Heart left ventricle (tissue), 16 donors: ENCODE measurements at places on chromosomes 5 and 9. TPM values are rescaled to one million over a fixed set of nuclear protein-coding genes. Genes with fewer than 3 reads are reported as not detected.
A peak's percentile ranks its signal among the peaks of the same experiment; 100 is the strongest.

- no peak for DNase-seq
These were observed 266.5 kb upstream of the ITGA1 start for GRCh38 chr5:52521236-52521635.

GRCh38 chr5:146770546-146770945 lies 108.0 kb downstream of the PPP2R2B start:
- no peak for DNase-seq

GRCh38 chr5:80474929-80475328 lies 13.0 kb upstream of the FAM151B start:
- no peak for DNase-seq

DNA sequence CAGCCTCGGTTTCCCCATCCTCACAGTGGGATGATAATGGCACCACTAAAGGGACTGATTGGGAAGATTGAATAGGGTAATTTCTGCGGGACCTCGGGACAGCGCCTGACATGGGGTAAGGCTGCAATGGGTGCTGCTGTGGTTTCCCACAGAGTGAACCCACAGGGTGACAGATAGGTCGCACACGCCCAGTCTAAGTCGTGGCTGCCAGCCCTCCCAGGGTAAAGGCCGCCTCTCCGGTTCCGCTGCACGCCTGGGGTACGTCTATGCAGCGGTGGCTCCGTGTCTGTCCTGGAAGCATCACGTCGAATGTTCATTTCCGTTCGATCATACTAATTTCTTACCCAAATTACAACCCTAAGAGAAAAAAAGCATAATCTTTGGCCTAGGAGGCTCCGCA lies 631 bp downstream of the CFAP77 start:
- DNase-seq = no peak

DNA sequence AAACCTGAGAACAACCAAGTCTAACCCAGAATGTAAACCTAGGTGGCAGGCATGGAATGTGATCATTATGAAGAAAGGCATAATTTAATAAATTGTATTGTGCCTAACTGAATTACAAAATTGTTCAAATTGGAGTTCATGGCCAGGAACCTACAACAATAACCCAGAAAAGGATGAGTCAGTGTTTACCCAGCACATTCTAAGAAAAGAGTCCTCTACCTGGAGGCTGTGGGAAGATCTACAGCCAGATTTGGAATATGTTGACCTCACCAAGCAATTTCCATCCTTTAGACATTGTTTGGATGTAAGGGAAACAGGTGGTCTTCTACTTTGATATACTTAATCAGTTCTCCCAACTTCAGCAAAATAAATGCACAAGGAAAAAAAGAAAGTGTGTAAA lies 152.2 kb downstream of the TMEM161B start:
- no peak for DNase-seq

GRCh38 chr5:23742701-23743100 lies 235.3 kb downstream of the PRDM9 start:
- no peak for DNase-seq

- no peak for DNase-seq
These were observed 115.7 kb upstream of the EPB41L4A start for GRCh38 chr5:112534611-112535255.

GRCh38 chr5:14895301-14895700 lies 23.7 kb upstream of the ANKH start:
- DNase-seq = no peak

DNA sequence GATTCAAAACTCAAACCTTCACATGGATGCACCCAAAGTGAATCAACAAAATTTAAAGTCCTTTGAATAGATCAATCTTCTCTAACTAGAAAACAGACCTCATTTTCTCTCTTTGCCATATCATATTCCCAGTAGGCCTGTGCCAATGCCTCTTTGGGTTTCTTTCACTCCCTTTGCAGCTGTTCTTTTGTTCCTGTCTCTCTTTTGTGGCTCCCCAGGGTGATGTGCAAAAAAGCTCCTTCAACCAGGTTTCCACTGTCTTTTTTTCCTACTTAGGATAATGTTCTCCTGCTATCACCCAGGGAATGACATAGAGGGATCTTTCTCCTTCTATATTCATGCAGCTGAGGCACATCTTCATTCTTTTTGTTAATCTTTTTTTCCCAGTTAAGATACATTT lies 54.6 kb downstream of the MARCHF3 start:
- DNase-seq = no peak

DNA sequence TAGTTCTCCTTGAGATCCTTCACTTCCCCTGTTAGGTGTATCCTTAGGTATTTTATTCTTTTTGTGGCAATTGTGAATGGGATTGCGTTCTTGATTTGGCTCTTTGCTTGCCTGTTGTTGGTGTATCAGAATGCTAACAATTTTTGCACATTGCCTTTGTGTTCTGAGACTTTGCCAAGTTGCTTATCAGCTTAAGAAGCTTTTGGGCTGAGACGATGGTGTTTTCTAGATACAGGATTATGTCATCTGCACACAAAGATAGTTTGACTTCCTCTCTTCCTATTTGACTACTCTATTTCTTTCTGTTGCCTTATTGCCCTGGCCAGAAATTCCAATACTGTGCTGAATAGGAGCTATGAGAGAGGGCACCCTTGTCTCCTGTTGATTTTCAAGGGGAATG lies 609.4 kb upstream of the COX7C start:
- no peak for DNase-seq

- peak; percentile 5 for DNase-seq
These were observed 90.2 kb upstream of the SH3PXD2B start for GRCh38 chr5:172544371-172545095.

- DNase-seq = no peak
These were observed 75.9 kb upstream of the HTR4 start for GRCh38 chr5:148730270-148730669.

DNA sequence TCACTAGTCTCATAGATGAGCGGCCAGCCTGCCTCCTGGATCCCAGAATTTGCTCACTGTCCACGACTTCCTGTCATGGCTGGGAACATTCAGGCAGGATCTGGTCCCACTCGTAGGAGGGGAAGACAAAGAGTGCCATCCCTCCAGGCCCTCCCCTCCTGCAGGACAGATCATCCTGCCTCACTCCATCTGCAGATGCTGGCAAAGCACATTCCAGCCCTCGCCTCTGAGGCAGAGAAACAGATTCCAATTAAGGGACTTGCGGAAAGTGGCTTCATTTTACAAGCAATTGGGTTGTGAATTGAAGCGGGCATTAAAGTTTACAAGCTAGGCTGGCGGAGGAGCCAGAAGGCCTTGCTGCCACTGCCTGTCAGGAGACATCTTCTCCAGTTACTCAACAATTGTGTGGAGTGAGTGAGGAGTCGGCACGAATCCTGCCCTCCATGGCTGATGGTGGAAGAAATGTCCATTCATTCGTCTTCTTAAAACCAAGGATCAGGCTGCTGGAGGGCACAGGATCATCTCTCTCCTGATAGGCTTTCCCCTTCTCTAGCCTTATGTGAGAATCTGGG lies 41.8 kb upstream of the KCNMB1 start:
- no peak for DNase-seq

GRCh38 chr5:81750308-81751008 lies 439 bp downstream of the SSBP2 start:
- DNase-seq = no peak

DNA sequence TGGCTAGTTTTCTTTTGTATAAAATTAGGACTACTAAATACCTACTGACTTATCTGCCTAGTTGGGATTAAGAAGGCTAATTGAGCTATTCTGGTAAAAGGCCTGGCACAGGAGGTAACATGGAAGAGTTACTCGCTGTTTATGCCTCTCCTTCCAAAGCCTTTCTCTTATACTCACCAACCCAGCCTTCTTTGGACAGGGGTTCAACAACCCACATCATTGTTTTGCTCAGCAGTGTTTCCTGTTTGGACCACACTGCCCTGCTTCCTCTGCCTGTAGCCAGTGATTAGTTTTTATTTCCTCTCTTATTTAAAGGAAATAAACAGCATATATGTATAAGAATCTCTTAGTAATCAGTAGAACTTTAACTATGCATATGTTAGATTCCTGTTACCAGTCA lies 85.1 kb upstream of the TLX3 start:
- no peak for DNase-seq

DNA sequence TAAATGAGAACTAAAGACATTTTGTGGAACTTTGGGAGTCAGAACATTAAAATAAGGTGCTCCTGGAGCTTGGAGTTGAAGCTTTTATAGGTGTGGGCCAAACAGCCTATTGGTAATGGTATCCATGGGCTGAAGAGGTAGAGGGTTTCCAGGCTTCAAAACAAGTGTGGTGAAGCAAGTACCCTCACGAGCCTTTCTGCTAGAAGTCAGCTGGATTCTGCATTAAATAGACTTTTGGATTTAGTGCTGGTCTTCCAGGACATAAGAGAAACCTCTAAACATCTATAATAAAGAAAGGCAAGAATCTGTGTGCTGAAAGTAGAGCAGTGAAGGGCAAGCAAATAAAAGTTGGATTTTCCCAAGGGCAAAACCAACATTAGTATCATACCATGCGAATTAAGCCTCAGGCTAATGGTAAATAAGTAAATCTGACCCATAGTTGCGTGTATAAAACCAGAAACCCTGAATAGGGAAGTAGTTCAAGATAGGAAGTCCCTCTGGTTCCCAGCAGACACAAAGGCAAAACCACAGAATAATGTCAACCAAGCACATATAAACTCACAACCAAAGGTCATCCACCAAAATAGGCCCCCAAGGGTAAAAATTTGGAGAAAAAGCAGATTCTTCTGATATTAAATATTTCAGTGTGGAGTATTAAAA lies 306.3 kb downstream of the TLE4 start:
- DNase-seq = no peak

DNA sequence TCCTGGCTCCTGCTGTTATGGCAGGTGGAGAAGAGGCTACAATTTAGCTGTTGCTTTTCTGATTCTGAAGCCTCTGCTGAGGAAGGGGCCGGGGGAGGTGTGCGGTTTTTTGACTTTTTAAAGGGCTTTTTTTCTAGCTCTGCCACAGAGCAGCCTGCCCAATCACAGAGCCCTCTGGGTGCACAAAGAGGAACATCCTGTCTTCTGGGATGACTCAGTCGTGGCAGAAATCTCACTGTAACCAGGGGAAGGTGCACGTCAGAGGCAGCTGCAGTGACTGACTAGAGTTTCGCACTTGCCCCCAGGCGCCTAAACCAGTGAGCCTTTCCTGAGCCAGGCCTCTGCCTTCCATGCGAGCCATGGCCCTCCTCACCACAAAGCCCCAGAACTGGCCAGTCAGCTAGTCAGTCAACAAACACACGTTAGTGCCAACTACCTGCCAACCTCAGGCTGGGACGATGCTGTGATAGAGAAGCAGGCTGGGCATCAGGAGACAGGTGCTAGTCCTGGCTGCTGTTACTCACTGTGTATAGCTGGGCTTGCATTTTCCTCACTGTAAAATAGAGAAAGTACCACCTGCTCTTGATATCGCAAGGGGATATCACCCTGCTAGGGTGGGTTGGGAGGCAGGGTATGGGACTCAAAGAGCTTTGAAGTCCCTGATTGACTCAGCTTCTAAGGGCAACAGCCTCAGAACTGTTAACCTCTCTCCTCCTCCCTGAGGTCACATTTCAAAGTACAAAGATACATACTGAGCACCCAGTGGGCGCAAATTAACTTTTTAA lies 2.2 kb downstream of the AKNA start:
- peak; percentile 77 for DNase-seq

- DNase-seq = no peak
These were observed 329.8 kb upstream of the PDE4D start for GRCh38 chr5:60223342-60223741.

- no peak for DNase-seq
These were observed 42.4 kb downstream of the CWC27 start for GRCh38 chr5:64811050-64811640.

GRCh38 chr5:115657881-115658233 lies 32.0 kb upstream of the TMED7 start:
- DNase-seq = no peak

DNA sequence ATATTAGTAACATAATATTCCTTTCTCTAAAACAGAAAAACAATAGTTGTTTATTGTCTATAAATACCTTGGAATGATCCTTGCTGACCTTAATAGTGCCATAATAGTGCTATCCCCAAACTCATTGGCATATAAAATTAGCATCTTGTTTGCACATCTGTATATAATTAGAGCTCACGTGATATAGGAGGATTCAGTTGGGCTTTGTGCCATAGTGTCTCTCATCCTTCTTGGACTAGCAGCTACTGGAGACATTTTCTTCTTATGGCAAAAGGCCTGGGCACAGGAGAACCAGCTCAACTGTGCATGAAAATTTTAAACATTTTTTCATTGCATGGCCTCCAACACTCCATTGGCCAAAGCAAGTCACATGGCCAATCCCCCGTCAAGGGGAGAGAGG lies 342.5 kb downstream of the SPATA31D1 start:
- DNase-seq = no peak

- DNase-seq = peak; percentile 62
These were observed 71.5 kb downstream of the MRPS27 start for GRCh38 chr5:72248410-72248981.

DNA sequence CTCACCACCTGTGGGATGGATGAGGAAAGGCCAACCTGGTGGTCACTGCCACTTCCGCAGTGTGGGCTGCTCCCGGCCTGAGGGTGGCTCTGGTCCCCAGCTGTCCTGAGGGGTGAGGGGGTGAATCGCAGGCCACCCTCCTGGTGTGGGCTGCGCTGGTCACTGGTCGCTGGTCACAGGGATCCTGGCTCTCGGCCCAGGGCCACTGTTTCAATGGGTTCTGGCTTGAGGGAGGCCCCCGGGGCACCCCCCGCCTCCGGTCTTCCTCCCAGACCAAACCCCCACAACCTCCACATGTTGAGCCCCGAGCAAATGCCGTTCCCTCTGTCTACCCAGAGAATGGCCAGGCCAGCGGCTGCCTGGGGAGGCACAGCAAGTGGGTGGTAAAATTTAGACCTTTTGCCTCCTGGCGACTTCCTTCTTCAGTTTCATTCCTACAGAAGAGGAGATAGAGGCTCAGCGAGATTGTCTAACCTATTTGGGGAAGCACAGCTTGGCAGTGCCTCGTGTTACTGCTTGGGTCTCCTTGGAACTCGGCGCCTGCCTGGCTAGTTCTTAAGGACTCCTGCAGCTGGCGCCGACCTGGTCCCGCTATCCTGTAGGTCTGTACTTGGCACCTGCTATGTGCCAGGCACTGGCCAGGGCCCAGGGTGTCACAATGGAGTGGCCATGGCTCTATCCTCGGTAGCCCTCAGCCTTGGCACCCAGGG lies 48.2 kb downstream of the RXRA start:
- no peak for DNase-seq

ACTBL2 gene
- not detected for polyA plus RNA-seq

OLFM1 gene
- polyA plus RNA-seq = 8.2 TPM

IFNA2 gene
- not detected for polyA plus RNA-seq

LECT2 gene
- polyA plus RNA-seq = not detected

KCNV2 gene
- not detected for polyA plus RNA-seq

ELAVL2 gene
- not detected for polyA plus RNA-seq

ANKRD31 gene
- polyA plus RNA-seq = not detected

PCDHGA12 gene
- 3.2 TPM for polyA plus RNA-seq

GPR150 gene
- polyA plus RNA-seq = 0.04 TPM

TRIM41 gene
- 20.2 TPM for polyA plus RNA-seq
